Omental fat pad (tissue), 4 donors: ENCODE measurements at places on chromosomes 4 and X.

- no peak for DNase-seq
Observed at GRCh38 chr4:56648021-56648823, 32.9 kb downstream of the HOPX start.

DNA sequence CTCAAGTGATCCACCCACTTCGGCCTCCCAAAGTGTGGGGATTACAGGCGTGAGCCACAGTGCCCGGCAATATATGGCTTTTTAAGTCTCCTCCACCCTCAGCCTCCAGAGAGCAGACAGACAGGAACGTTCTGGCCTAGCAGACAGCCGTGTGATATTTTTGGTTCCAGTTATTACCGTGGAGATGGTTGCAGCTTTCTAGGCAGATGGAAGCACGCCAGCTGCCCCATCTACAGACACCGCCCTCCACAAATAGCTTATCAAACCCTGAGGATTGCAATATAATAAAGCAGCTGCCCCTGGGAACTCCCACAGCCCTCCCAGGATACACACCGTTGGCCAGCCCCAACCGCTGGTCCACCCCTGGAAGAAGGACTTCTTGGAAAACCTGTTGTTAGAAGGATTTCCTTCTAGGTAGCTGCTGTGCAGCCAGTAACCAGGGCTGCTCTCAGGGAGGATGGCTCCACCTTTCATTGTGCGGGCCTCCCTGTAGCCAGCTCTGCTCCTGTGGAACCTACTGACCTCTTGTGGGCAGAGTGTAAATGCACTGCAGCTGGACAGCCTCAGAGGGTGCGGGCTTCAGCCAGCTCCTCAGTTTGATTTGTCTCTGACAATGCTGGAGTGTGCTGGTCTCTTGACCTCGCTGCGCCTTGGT lies 44.0 kb downstream of the SLC25A5 start:
- no peak for DNase-seq

DNA sequence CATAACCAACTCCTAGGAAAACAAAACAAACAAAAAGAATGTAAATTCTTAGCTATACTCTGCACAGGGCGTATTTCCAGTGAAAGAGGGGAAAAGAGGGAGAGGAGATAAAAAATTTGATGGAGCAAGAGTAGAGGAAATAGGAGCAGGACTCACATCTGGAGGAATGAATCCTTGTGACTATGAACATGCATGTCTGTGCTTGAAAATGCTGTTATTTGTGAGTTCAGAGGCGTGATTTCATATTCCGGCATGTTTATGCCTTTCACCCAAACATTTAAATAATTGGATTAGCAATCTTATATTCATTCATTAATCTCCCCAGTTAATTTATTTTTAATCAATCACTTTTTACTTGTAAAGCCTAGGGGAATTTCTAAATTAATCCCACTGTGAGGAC lies 11.2 kb upstream of the NUDT11 start:
- no peak for DNase-seq

GRCh38 chr4:151319490-151319889 lies 5.9 kb downstream of the SH3D19 start:
- no peak for DNase-seq

DNA sequence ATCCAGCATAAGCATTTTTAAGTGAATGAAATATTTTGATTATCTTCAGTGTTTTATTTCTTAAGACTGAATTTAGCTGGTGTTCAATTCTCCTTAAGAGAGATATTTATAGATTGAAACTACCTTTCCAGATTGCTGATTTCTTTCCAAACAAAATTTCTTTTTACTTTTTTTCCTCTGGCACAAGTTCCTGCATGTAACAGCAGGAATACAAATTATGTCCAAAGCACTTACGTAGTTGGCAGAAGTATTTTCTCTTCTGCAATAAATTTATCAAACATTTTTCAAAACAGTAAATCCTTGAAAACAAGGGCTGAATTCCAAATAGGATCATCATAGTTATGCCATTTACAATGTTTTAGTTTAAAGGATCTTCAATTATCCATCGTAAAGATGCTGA lies 412.6 kb downstream of the IQCM start:
- no peak for DNase-seq

DNA sequence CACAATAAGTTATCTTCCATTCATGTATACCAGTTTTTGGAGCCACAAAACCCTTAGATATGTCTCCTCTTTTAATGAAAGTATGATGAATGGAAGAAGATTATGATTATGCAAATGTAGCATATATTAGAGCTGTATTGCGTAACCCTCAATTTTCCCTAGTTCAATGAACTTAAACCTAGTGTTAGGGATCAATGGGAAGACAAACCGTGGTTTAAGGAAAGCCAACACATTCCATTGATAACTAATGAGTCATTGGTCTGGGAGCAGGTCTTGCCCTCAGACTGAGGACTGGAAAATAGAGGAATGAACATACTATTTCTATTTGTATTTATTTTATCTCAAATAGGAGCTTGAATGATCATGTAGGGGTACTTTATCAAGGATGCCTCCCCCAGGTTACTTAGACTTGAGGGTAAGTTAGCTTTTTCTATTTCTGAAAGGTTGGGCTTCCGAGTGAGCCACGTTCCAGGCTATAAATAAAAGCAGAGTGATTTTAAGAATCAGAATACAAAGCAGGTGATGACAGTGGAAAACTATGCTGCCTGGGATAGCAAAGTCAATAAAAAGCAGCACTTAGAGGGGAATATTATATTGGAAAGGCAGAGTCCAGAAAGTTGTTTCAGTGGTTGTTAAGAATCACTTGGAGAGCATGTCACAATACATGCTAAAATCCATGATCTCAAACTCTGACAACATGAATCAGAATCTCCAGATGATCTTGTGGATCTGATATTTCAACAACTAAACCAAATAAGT lies 356.0 kb downstream of the ADAM29 start:
- DNase-seq = no peak
